ENCODE measurements at places on chromosomes 13 and 19.

DNA sequence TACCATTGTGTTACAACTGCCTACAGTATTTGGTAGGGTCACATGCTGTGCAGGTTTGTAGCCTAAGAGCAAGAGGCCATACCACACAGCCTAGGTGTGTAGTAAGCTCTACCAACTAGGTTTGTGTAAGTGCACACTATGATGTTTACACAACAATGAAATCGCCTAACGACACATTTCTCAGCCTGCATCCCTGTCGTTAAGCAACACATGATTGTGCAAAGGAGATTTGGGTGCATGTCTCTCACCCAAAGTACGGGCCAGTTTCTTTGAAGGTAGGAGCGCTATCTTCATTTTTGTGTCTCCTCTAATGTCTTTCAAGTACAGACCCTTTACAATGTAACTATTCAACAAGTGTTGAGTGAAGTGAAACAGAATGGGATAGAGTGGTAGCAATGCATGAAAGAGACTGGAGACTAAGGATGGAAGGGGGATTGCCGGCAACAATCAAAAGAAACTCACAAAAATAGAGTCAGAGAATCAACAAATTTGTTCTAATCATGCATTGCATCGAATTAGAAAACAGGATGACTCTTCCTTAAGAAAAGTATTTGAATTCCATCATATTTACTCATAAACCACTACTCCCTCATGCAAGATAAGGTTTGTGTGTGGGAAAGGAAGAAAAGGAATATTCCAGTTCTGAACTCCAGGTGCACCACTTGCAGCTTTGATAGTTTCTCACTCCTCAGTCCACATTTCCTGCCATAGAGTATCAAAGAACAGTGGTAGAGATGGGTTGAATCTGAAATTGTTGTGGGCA lies 60.2 kb upstream of the TNFRSF19 start:
- no peaks in the 10 kb centered on the region for H3K4me1 ChIP-seq
- no peaks in the 10 kb centered on the region for H3K36me3 ChIP-seq
- no peak overlapping the region for H3K27ac ChIP-seq
- no peak overlapping the region for H3K4me3 ChIP-seq

GRCh38 chr13:85013006-85013405 lies 786.2 kb downstream of the SLITRK6 start:
- H3K27ac ChIP-seq: no peak overlapping the region
- H3K4me3 ChIP-seq: no peak overlapping the region
- DNase-seq: no peak
- no peaks in the 10 kb centered on the region for H3K4me1 ChIP-seq
- H3K36me3 ChIP-seq: no peaks in the 10 kb centered on the region

- DNase-seq: no peak
- H3K4me3 ChIP-seq: no peak overlapping the region
- H3K36me3 ChIP-seq: no peaks in the 10 kb centered on the region
Measured at GRCh38 chr13:75585153-75585552, 35.6 kb downstream of the UCHL3 start.

DNA sequence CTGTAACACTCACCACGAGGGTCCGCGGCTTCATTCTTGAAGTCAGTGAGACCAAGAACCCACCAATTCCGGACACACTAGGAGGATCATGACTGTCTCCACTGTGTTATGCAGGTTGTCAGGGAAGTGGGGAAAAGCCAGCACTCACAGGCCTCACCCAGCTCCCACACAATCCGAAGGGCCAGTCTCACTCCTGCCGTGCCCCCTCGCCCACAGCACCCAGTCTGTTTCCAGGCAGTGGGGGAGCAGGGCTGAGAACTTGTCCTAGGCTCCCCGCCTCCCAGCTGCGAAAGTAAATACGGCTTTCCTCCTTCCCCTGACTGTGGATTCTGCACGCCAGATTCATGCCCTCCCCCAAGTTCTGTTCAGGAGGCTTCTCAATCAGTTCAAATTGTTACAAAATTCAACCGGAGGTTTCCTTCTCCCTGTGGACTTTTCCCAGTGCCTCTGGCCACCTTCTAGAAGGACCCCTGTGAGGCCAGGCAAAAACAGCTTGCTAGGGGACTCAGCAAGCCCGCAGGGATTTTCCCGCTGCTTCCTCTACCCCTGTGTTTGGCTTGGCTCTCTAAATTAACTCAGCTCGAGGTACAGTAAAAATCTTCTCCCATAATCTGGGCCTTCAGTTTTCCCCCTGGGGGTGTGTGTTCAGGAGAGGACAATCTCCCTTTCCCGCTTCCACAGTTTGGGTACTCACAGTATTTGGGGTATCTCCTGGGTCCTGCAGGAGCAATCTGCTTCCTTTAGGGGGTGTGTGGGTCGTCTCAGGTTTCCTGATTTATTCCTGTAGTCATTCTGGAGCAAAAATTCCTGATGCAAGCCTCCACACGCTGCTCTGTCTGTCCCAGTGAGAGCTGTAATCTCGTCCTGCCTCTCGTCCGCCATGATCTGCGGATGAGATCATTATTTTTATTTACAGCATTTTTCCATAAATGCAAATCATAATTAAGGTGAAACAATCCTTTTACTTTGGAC lies 899.8 kb downstream of the GPC5 start:
- no peaks in the 10 kb centered on the region for H3K4me1 ChIP-seq
- no peaks in the 10 kb centered on the region for H3K36me3 ChIP-seq
- no peak overlapping the region for H3K27ac ChIP-seq
- H3K27me3 ChIP-seq: no peaks in the 10 kb centered on the region
- no peak for DNase-seq

DNA sequence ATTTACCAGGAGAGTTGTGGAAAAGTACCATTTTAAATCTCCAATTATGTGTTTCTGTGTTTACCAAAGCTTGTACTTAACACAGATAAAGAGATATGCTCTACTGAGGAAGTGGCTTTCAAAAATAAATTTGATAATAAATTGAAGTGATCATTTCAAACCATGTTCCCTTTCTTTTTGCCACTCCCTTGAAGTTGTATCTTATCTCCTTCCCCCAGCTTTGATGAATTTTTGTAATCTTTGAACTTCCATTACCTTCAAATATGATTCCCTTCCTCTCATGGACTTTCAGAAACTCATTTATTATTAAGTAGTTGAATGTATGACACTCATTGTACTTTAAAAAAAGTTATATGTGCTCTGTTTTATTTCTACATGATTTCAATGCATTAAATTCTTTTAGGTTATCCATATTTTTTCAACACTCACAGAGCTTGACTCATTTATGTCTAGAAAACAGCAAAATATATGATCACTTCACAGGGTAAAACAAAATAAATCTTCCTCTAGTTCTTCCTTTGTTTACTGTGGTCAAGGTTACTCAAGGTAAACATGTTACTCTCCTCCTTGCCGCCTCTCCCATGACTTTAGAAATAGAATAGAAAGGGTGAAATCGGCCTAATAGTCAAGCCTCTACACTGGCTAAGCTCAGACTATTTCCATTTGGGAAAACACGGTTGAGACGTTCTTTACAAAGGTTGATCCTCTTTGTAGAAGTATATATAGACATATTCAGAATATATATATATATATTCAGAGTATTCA lies 251.2 kb upstream of the SPRY2 start:
- H3K27me3 ChIP-seq: no peaks in the 10 kb centered on the region
- H3K27ac ChIP-seq: no peak overlapping the region
- no peaks in the 10 kb centered on the region for H3K4me1 ChIP-seq
- H3K36me3 ChIP-seq: no peaks in the 10 kb centered on the region

GRCh38 chr13:106675311-106675710 lies 107.4 kb upstream of the ARGLU1 start:
- no peak overlapping the region for H3K4me3 ChIP-seq
- no peak for DNase-seq
- no peaks in the 10 kb centered on the region for H3K27me3 ChIP-seq
- H3K27ac ChIP-seq: no peak overlapping the region

DNA sequence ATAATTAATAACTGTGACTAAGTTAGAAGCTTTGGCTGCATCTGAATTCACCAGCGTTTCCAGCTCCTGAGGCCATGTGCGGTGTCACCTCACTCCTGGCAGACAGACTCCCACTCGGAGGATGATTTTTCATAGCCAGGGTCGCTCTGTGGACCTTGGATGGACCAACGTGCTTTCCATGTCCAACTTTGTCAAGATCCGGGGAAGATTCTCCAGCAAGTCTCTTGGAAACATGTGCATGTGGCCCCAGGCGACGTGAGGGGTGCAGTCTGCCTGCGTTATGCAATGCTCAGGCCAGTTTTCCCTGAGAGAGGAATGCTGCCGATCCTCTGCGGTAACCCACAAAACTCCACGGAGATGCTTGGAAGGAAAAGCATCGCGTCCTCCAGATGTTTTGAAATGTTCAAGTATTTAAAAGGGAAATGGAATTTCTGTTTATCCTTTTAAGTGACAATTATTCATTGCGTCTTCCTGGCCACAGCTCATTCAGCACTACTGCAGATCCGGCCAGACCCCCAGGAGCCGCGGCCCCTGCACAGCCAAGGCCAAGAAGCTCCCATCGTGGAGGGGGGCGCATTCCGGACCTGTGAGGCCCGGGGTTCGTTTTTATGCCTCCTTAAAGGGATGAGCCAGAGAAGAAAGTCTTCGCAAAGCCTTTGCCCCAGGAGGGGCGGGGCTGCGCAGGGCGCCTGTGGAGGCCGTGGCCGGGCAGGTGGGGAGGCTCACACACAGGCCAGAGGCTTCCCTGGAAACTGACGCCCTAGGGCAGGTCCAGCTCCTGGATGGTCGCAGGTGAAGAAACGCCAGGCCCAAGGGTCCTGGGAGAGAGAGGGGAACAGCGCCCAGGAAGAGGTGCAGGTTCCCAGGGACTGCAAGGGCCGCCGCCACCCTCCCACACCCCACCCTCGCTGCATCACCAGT lies 46.0 kb downstream of the C13orf46 start:
- H3K4me3 ChIP-seq: no peak overlapping the region
- no peaks in the 10 kb centered on the region for H3K27me3 ChIP-seq
- H3K27ac ChIP-seq: no peak overlapping the region
- H3K36me3 ChIP-seq: no peaks in the 10 kb centered on the region

GRCh38 chr13:80946008-80946802 lies 605.3 kb upstream of the SPRY2 start:
- no peaks in the 10 kb centered on the region for H3K4me1 ChIP-seq
- H3K36me3 ChIP-seq: no peaks in the 10 kb centered on the region
- no peak for DNase-seq
- H3K4me3 ChIP-seq: no peak overlapping the region
- H3K27ac ChIP-seq: no peak overlapping the region
- no peaks in the 10 kb centered on the region for H3K27me3 ChIP-seq

DNA sequence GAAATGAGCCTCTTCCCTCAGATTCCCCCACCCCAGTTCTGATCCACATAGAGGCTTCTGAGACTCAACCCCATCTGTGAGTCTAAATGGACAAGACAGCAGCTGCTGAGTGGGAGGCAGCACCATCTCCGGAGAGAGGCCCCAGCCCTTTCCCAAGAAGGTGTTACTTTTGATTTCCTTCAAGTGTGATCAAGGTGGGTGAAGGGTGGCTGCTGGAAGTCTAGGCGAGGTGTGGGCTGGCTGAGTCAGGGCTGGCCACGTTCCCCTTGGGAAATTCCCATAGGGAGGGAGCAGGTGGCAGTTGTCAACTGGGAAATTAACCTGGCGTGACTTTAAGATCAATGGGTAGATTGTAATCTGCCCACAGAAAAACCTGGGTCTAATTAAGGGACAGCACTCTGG lies 148.0 kb downstream of the FOXO1 start:
- H3K27me3 ChIP-seq: no peaks in the 10 kb centered on the region
- H3K4me1 ChIP-seq: peaks cover 10% of the 10 kb centered on the region
- peak; percentile 14 for DNase-seq
- H3K4me3 ChIP-seq: no peak overlapping the region

DNA sequence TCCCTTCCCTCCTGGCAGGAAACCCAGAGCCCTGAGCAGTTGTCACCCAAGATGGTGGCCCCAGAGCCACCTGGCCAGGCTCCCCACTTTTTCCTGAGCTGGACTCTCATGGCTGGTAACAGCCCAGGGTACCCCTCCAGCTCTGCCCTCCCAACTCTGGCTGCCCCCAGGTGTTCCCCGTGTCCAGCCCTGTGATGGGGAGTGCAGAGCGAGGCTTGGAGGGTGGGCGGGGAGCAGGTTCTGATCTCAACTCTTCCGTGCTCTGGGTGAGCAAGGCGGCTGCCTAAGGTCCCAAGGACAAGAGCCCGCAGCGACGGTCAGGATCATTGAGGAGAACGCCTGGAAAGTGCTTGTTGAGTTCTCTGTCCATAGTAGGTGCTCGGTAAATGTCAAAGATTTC lies 54.7 kb upstream of the GAS6 start:
- no peak overlapping the region for H3K27ac ChIP-seq
- H3K27me3 ChIP-seq: no peaks in the 10 kb centered on the region
- no peaks in the 10 kb centered on the region for H3K4me1 ChIP-seq
- H3K36me3 ChIP-seq: no peaks in the 10 kb centered on the region
- no peak for DNase-seq

DNA sequence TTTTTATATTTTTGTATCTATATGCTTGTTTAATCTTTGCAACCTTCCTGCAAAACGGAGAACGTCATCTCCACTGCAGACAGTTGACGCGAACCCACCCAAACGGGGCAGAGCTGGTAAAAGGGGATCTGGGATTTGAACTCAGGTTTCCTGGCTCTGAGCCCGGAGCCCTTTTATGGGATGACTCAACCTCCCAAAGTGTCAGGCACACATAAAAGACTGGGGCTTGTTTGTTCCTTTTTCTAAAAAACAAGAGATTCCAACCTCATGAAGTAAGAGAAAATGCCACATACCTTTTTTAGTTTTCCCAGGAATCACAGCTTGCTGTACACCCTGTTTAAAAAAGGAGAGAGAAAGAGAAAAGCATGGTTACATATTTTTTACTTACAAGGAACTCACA lies 78.9 kb downstream of the GADD45B start:
- no peaks in the 10 kb centered on the region for H3K27me3 ChIP-seq
- peaks cover 4% of the 10 kb centered on the region for H3K4me1 ChIP-seq
- H3K36me3 ChIP-seq: no peaks in the 10 kb centered on the region
- no peak for DNase-seq
- H3K27ac ChIP-seq: no peak overlapping the region

- H3K4me3 ChIP-seq: no peak overlapping the region
- no peaks in the 10 kb centered on the region for H3K4me1 ChIP-seq
- no peaks in the 10 kb centered on the region for H3K36me3 ChIP-seq
- peak; percentile 62 for DNase-seq
- H3K27ac ChIP-seq: no peak overlapping the region
- no peaks in the 10 kb centered on the region for H3K27me3 ChIP-seq
Measured at GRCh38 chr19:31548941-31549340, 199.7 kb upstream of the TSHZ3 start.

- H3K4me1 ChIP-seq: no peaks in the 10 kb centered on the region
- H3K27me3 ChIP-seq: no peaks in the 10 kb centered on the region
- no peak for DNase-seq
- no peak overlapping the region for H3K4me3 ChIP-seq
- no peak overlapping the region for H3K27ac ChIP-seq
Measured at GRCh38 chr13:39556866-39557265, 46.1 kb downstream of the LHFPL6 start.

DNA sequence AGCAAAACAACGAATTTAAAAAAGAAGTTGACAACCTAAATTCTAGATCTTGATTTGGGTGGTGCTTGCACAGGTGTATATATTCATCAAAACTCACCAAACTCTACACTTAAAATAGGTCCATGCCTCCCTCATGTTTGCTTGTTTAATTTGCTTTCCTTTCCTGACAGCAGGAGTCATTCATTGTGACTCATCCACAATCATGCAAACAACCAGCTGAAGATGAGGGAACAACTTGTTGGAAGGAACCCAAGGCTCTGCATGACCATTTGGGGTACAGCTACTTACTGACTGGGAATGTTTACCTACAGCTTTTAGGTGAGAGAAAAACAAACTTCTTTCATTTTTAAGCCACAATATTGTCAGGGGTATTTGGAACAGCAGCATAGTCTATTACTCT lies 96.6 kb downstream of the RXFP2 start:
- no peak for DNase-seq
- H3K27me3 ChIP-seq: no peaks in the 10 kb centered on the region
- no peaks in the 10 kb centered on the region for H3K4me1 ChIP-seq
- H3K36me3 ChIP-seq: no peaks in the 10 kb centered on the region
- no peak overlapping the region for H3K4me3 ChIP-seq
